Activated naive CD4-positive, alpha-beta T cell (primary cell): ENCODE measurements at places on chromosomes 3 and 15.

DNA sequence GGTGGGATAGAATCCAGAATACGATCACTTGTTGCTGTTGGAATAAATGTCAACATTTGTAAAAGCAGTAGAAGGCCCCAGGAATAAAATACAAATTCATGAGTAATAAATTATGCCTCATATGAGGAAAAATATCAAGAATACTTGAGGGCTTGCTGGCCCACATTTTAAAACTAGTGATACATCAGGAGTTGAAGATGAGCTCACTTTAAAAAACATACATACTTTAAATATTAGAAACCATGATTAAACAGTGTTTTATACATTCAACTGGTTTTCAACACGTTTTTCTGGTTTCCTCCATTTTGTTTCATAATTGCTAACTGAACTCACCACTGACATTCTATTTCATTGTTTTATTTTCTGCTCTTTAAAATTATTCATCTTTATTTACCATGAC is 141.4 kb downstream of the TFG start:
- no peak for DNase-seq

GRCh38 chr3:165799026-165799425 is 38.2 kb downstream of the BCHE start:
- no peak for DNase-seq

GRCh38 chr3:108100906-108101660 is 10.3 kb upstream of the CD47 start:
- no peak for DNase-seq

DNA sequence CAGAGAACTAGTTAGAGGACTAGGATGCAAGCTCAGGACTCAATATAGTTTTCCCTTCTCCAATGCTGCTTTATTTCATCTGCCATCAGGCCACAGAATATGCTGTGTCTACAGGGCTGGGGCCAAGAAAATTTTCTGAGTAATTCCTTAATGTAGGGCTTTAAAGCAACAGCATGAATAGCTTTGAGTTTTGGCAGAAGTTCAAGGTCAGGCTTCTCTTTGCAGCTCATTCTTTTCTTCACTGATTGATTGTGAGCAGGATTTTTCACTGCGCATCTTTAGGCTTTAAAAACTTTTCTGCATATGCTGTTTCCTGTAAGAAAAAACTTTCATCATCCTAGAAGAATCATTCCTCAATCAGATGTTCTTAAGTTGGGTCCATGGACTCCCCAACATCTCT is 4.6 kb downstream of the TMEM108 start:
- no peak for DNase-seq

DNA sequence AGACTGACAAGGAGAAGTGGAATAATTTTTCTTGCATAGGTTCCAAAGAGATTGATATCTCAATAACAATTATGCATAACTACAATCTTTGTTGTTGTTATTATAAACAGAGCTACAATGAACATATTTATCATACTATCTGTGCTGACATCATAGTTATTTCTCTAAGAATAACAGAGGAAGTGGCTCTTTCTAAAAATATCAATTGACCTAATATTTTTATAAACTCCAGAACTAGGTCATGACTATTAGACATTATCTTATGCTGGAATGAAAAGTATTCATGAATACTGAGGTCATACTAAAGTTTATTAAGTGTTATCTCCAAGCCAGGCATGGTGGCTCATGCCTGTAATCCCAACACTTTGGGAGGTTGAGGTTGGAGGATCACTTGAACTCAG is 114.1 kb downstream of the DCLK3 start:
- no peak for DNase-seq

GRCh38 chr3:144263706-144264105 is 292.1 kb downstream of the DIPK2A start:
- DNase-seq, result no peak

GRCh38 chr3:70201975-70202374 is 110.5 kb downstream of the MDFIC2 start:
- DNase-seq, result no peak

- no peak for DNase-seq
Observed at GRCh38 chr15:63640146-63640545, 43.0 kb downstream of the FBXL22 start.

DNA sequence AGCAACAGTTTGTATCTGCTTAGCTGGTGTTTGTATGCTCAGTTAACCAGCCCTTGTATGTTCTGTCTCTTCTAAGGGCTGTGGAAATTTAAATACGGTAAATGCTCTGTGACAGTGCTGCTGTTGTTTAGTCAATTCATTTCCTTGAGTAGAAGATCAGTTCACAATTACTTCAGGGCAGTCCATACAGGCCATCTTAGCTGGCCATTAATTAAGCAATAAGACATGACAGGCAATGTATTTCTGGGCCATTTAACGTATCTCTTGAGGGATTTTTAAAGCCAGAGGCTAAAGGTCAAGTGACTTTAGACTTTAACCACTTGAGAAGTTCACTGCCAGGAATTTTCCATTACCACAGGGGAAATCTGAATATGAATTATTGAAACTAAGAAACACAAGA is 351.8 kb downstream of the ZIC1 start:
- DNase-seq, result no peak

GRCh38 chr15:40762919-40763800 is 708 bp upstream of the GCHFR start:
- DNase-seq, result peak; percentile 16

GRCh38 chr15:51137024-51137423 is 42.3 kb upstream of the TNFAIP8L3 start:
- no peak for DNase-seq

DNA sequence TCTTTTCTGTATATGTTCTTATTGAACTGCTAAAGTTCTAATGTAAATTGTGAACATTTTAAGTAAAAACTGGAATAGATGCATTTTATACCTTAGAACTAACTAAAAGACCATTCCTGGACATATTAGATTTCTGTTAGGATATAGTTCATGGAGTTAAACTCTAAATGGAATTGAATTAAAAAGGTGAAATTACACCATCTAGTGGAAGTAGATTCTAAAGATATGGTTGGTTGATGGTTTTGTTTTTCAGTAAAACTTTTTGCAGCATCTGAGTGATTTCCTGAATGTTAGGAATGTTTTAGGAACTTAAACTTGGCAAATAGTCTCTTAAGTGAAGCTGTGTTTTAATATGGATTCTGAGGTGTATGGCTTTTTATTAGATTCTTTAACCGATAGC is 96.8 kb downstream of the SLMAP start:
- DNase-seq, result no peak

GRCh38 chr3:34884007-34884406 is 755.3 kb upstream of the ARPP21 start:
- DNase-seq, result no peak

DNA sequence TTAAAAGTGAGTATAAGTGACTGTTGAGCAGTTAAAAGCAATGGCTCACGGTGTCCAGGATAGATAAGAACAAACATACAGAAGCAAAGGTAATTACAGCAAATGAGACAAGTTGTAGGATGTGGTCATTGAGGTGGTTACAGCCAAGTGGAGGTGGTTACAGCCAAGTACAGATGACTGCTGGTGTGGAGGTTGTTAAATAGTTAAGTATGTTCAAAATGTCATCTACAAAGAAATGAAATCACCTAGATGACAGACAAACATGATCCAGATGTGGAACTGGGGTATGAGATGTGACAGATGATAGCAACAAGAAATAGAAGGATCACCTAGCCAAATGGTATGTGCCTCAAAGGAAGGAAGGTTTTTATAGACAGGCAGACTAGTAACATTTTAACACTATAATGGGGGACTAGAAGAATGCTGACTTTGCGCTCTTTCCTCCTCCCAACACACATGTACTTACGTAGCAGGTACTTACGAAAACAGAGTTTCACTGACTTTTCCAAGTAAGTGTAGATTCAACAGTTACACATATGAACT is 6.8 kb upstream of the ANKRD28 start:
- no peak for DNase-seq

GRCh38 chr3:189214651-189215050 is 42.9 kb downstream of the TPRG1 start:
- no peak for DNase-seq

- no peak for DNase-seq
Observed at GRCh38 chr3:42608581-42608980, 8.1 kb downstream of the NKTR start.

GRCh38 chr15:93129702-93130488 is 40.9 kb upstream of the RGMA start:
- DNase-seq, result no peak

- DNase-seq, result no peak
Observed at GRCh38 chr3:124351430-124352148, 359.7 kb upstream of the ROPN1 start.

GRCh38 chr3:141081141-141081795 is 30.1 kb downstream of the SPSB4 start:
- DNase-seq, result no peak

- no peak for DNase-seq
Observed at GRCh38 chr3:61774279-61774890, 213.0 kb downstream of the PTPRG start.

GRCh38 chr3:170037463-170038433 is at the start of gene GPR160:
GPR160 (plus strand) TSS chr3:170037995; CDS start chr3:170083973, 45,978 bp downstream.
- peak; percentile 65 for DNase-seq

- no peak for DNase-seq
Observed at GRCh38 chr15:95837341-95838004, 493.0 kb upstream of the NR2F2 start.

- no peak for DNase-seq
Observed at GRCh38 chr15:60540002-60540651, 61.2 kb upstream of the ICE2 start.

DNA sequence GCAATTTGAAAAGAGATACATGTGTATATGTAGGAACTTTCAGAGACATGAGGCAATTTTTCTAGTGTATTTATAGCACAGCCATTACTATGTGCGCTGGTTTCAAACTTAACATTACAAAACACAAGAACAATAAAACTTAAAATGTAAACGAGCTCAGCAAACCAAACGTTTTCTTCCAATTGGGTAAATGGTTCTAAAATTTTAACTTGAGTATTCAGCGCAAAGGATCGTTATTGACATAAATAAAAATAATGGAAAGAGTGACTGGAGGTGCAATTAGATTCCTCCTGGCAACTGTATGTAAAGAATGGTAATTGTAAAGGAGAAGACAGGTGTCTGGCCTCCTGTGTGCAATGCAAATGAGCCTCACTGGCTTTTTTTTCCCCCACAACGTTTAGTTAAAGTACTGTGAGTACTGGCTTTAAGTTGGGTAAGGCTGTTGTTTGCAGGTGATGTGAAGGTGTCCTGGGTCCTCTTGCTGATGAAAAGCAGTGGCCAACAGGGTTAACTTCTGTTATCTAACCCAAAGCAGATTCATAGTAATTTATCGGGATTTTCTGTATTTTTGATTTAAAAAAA is 14.1 kb upstream of the GADL1 start:
- no peak for DNase-seq

DNA sequence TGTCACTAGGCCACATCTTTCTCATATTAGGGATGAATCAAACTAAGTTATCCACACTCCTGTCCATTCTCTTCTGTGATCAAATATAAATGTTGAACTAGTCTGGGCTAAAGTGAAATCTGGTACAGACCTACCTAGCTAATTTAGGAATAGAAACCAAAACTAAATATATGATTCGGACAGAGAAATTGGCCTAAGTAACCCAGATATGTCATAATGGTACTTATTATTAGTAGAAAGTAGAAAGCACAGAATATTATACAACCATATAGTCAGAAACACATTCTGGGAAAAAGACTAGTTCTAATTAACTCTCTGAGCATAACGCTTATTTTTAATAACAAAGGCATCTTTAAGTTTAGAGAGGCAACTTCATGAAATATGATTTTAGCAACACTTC is 389.0 kb downstream of the LSAMP start:
- DNase-seq, result no peak

DNA sequence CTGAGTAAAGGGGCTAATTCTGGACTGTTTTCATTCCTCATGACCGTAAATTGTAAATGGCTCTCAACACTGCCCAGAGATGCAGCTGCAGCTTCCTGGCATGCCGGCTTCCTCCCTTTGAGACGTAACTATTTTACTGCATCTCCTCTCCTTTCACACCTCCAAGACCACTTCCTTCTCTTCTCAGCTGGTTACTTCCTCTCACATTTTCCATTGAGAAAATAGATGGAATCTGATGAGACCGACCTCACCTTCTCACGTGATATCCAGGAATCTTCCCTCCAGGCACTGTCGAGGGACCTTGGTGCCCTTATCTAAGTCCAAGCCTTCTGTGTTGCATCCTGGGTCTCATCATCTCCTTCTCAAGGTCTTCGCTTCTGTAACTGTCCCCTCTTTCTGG is 12.7 kb downstream of the LYSMD4 start:
- no peak for DNase-seq

DNA sequence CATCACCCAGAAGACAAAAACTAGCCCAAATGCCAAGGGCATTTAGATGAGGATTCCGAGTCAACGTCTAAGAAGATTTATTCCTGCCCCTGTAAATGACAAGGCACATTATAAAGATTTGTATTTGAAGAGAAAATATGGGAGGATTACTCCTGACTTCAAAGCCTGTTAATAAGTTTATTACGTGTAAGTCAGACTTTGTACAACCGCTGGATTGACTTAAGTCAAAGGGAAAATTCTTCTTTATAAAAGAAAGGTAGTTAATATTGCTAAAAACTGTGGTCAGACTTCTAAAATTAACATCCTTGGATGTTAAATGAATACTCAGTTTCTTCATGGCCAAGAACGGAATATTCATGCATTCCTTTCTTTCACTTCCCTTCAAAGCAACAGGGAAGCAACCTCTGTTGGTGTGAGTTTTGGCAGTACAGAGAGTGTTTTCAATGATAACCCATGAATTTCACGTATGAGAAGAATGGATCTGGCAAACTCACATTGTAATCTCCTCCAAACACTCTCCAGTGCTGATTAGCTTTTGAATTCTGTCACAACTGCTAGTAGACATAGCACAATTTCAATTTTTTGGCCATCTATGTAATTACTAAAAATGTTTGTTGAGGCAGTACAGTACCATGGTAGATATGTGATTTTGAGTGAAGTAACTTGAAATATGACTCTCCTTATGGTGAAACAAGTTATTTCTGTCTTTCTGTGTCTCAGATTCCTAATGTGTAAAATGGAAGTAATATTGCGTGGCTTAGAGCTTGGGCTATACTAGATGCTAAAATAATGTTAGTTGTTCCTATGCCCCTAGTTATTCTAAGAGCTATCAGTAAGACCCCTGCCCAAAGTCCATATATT is 62.0 kb downstream of the PLD1 start:
- no peak for DNase-seq

DNA sequence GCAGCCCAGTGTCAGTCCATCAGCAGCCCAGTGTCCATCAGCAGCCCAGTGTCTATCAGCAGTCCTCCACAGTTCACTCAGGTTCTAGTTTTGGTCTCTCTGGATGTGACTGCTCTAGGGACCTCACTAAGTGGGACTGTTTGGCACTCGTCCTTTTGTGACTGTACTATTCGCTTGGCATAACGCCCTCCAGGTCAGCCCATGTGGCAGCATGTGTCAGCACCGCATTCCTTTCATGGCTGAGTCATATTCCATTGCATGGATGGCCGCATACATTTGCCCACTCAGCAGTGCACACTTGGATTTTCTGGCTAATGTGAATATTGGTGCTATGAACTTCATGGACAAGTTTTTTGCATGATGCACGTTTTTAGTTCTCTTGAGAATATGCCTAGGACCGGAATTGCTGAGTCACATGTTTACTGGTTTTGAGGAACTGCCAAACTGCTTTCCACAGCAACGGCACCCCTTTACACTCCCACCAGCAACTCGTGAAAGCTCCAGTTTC is 16.4 kb downstream of the CHST13 start:
- DNase-seq, result no peak
